Ascending aorta (tissue), 2 donors: ENCODE measurements at places on chromosomes 2 and 18.
A peak's percentile ranks its signal among the peaks of the same experiment; 100 is the strongest.

DNA sequence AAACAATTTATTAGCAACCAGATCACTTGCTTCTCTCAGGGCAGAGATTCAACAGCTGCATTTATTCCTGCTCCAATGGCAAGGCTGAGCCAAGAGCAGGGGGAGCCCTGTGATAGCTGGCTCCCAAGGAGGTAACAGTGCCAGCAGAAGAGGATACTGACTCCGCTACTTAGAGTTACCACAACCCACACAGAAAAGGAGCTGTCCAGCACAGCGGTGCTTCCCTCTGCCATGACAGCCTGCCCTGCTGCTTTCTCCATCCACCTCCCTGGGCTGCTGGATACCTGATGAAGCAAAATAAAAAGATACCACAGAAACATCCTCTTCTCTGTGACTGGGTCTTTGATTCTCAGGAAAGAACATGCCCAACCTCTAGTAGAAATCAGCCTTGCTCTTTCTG is 467.2 kb downstream of the LRRTM4 start:
- no peaks in the 10 kb centered on the region for H3K27me3 ChIP-seq
- H3K27ac ChIP-seq = no peak overlapping the region
- no peaks in the 10 kb centered on the region for H3K4me1 ChIP-seq
- DNase-seq = no peak
- no peaks in the 10 kb centered on the region for H3K36me3 ChIP-seq
- H3K4me3 ChIP-seq = no peak overlapping the region

- no peak overlapping the region for H3K4me3 ChIP-seq
- no peaks in the 10 kb centered on the region for H3K27me3 ChIP-seq
- no peaks in the 10 kb centered on the region for H3K4me1 ChIP-seq
- no peak overlapping the region for H3K27ac ChIP-seq
- DNase-seq = no peak
These were observed 54.0 kb downstream of the SCG2 start for GRCh38 chr2:223548194-223548593.

GRCh38 chr2:62352031-62352430 is 154.0 kb downstream of the TMEM17 start:
- no peak for DNase-seq
- no peaks in the 10 kb centered on the region for H3K36me3 ChIP-seq
- H3K27ac ChIP-seq = no peak overlapping the region
- H3K4me3 ChIP-seq = no peak overlapping the region
- no peaks in the 10 kb centered on the region for H3K27me3 ChIP-seq

DNA sequence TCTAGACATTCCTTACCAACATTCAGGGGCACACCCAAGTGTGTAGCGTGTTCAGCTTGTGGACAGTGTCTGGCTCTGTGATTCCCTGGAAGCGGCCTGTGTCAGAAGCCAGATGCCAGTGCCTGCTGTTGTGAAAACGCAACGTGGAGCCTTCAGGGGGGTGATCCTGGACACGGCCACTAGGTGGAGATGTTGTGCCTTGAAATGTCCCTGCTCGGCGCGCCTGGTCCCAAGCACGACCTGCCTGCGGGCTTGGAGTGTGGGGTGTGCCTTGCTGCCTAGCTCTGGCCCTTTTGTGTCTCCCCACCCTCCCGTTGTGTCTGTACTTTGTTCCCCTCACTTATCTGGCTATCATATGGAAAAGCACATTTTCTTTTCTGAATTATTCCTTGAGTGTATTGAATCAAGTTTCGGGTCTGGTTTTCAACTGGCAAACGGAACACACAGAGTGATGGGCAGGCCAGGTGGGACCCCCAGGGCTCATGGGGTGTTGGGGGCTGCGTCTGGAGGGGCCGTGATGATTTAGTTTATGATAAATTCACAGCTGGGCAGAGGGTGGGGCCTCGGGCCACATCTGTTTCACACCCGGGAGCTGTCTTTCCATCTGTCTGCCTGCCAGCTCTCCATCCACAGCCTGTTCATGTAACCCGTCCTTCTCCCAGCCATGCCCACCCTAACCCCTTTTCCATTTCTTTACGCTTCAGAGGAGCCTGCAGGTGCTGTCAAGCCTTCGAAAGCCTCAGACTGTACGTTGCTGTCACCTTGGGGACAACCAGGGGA is 95.5 kb downstream of the DYSF start:
- H3K27ac ChIP-seq = no peak overlapping the region
- no peaks in the 10 kb centered on the region for H3K27me3 ChIP-seq
- DNase-seq = peak; percentile 86
- H3K36me3 ChIP-seq = no peaks in the 10 kb centered on the region

- no peaks in the 10 kb centered on the region for H3K4me1 ChIP-seq
- H3K27ac ChIP-seq = no peak overlapping the region
- no peak overlapping the region for H3K4me3 ChIP-seq
- no peaks in the 10 kb centered on the region for H3K36me3 ChIP-seq
These were observed 550.4 kb downstream of the ARHGAP15 start for GRCh38 chr2:143679617-143680016.

DNA sequence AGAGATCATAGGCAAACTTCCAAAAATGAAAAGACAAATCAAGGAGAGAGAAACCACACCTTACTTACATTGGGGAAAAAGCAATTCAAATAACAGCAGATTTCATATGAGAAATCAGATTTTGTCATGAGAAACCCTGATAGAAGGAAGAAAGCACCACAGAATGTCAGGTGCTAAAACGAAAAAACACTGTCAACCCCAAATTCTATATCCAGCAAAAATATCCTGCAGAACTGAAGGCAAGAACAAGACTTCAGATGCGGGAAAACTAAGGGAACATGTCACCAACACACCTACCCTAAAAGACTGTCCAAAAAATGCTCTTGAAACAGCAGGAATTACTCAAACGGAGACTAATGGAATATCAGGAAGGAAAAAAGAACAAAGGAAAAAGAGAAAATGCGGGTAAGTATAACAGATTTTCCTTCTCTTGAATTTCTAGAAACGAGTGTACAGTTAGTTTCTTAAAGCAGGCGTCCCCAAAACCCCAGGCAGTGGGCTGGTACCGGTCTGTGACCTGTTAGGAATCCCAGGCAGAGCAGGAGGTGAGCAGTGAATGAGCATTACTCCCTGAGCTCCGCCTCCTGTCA is 7.3 kb upstream of the ID2 start:
- H3K27ac ChIP-seq = no peak overlapping the region
- H3K36me3 ChIP-seq = no peaks in the 10 kb centered on the region
- no peak for DNase-seq
- no peaks in the 10 kb centered on the region for H3K27me3 ChIP-seq

DNA sequence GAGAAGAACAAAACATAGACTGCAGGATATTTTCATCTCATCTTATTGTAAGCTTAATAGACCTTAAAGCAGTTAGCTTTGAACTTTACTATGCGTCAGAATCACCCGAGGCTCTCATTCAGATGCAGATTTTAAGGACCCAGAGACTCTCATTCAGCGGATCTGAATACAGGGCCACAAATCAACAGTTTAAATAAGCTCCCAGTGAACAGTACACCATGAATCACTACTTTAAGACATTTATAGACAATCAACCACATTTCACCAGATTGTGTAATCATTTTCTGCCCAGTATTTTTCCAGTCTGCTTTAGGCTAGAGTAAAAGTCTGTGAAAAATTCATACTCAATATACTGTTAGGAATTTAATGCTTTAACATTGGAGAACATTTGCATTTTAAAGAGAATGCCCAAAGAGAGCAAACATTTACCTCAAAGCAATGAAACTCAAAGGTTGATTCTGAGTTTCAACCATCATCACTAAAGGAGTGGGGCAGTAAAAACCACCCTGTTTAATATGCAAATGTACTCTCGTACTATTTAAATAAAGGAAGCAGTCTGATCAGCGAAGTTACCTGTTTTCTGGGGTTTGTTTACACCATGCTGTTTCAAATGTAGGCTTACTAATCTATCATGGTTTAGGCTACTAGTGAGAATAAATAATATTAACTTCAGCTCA is 11.0 kb upstream of the ALPK2 start:
- no peak overlapping the region for H3K27ac ChIP-seq
- no peaks in the 10 kb centered on the region for H3K27me3 ChIP-seq
- no peak for DNase-seq
- H3K36me3 ChIP-seq = no peaks in the 10 kb centered on the region
- no peak overlapping the region for H3K4me3 ChIP-seq

- H3K36me3 ChIP-seq = no peaks in the 10 kb centered on the region
- H3K4me1 ChIP-seq = no peaks in the 10 kb centered on the region
- no peak for DNase-seq
- no peak overlapping the region for H3K27ac ChIP-seq
- no peaks in the 10 kb centered on the region for H3K27me3 ChIP-seq
These were observed 76.1 kb downstream of the SMIM21 start for GRCh38 chr18:75351409-75351808.

DNA sequence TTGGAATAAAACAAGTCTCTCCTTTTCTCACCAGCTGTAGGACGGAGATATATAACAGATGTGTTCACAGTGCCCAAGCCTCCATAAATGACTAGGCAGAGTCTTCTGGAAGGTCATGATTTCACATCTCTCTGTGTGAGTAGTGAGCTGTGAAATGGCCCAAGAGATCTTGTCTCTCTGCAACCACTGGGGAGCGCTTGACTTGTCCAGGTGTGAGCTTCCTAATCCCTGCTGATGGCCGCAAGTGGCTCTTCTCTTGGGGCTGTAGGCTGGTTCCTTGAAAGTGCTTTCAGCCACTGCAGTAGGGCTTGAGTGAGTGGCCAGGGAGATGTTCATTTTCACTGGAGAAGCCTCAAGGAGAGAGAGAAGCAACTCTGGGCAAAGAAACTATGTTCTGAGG is 38.1 kb upstream of the OTOS start:
- H3K36me3 ChIP-seq = no peaks in the 10 kb centered on the region
- no peaks in the 10 kb centered on the region for H3K4me1 ChIP-seq
- no peak overlapping the region for H3K27ac ChIP-seq
- no peaks in the 10 kb centered on the region for H3K27me3 ChIP-seq

- H3K4me3 ChIP-seq = no peak overlapping the region
- H3K36me3 ChIP-seq = no peaks in the 10 kb centered on the region
- no peak overlapping the region for H3K27ac ChIP-seq
- H3K4me1 ChIP-seq = no peaks in the 10 kb centered on the region
- DNase-seq = no peak
These were observed 7.5 kb downstream of the SLC39A10 start for GRCh38 chr2:195664528-195664927.

GRCh38 chr18:72206814-72207213 is 337.3 kb downstream of the CBLN2 start:
- H3K27ac ChIP-seq = no peak overlapping the region
- no peaks in the 10 kb centered on the region for H3K27me3 ChIP-seq
- H3K36me3 ChIP-seq = no peaks in the 10 kb centered on the region
- H3K4me1 ChIP-seq = no peaks in the 10 kb centered on the region

- H3K4me3 ChIP-seq = no peak overlapping the region
- H3K36me3 ChIP-seq = no peaks in the 10 kb centered on the region
- H3K4me1 ChIP-seq = no peaks in the 10 kb centered on the region
- H3K27ac ChIP-seq = no peak overlapping the region
- H3K27me3 ChIP-seq = no peaks in the 10 kb centered on the region
These were observed 24.9 kb upstream of the PDCL3 start for GRCh38 chr2:100537918-100538317.

DNA sequence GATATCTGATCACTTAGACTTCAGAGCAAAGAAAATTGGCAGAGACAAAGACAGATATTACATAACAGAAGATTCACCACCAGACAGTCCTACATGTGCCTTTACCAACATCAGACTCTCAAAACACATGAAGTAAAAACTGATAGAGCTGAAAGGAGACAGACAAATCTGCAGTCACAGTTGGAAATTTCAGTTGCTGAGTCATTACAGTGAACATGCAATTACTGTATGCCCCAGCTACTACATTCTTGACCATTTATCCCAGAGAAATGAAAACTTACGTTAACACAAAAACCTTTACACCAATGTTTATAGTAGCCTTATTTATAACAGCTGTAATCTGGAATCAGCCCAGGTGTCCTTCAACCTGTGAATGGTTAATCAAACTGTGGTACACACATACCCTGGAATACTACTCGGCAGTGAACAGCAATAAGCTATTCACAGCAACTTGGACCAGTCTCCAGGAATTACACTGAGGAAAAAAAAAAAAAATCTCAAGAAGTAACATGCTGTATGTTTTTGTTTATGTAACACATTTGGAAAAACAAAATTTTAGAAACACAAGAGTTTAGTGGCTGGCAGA is 7.5 kb upstream of the SCLY start:
- no peak for DNase-seq
- no peaks in the 10 kb centered on the region for H3K36me3 ChIP-seq
- no peak overlapping the region for H3K4me3 ChIP-seq
- no peaks in the 10 kb centered on the region for H3K27me3 ChIP-seq
- no peaks in the 10 kb centered on the region for H3K4me1 ChIP-seq
- no peak overlapping the region for H3K27ac ChIP-seq

DNA sequence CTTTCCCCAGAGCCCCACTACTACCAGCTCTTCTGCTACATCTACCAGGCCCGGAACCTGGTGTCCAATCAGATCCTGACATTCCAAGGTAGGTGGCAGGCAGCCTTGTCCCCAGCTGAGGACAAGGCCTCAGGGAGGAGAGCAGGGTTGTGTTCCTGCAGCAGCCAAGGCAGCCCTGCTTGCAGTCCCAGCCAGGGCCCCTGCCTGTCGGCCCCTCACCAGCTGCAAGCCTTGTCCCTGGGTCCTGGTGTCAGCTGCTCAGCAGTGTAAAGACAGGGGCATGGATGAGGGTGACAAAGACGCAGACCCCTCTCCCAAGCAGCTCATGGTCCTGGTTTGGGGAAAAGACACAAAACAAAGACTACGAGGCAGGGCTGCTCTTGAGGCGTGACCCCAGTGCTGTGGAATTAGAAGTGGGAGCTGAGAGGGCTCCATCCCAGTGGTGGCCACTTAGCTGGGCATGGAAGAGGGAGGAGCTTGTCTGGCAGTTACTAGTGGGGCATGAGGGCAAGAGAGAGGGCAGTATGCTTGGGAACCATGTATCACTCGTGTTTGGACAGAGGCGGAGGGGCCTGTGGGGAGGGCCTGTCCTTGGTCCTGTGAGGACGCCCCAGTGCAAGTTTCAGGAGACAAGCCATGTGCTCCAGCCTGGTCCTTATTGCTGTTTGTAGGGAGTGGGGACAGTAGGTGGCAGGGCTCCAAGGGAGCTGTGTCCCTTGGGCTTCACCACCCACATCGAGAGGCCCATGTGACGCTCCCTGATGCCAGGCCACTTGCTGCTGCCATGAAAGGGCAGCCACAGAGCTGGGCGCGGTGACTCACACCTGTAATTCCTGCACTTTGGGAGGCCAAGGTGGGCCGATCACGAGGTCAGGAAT is 47.5 kb downstream of the LMAN2L start:
- H3K27me3 ChIP-seq = no peaks in the 10 kb centered on the region
- no peak overlapping the region for H3K4me3 ChIP-seq
- no peak overlapping the region for H3K27ac ChIP-seq

DNA sequence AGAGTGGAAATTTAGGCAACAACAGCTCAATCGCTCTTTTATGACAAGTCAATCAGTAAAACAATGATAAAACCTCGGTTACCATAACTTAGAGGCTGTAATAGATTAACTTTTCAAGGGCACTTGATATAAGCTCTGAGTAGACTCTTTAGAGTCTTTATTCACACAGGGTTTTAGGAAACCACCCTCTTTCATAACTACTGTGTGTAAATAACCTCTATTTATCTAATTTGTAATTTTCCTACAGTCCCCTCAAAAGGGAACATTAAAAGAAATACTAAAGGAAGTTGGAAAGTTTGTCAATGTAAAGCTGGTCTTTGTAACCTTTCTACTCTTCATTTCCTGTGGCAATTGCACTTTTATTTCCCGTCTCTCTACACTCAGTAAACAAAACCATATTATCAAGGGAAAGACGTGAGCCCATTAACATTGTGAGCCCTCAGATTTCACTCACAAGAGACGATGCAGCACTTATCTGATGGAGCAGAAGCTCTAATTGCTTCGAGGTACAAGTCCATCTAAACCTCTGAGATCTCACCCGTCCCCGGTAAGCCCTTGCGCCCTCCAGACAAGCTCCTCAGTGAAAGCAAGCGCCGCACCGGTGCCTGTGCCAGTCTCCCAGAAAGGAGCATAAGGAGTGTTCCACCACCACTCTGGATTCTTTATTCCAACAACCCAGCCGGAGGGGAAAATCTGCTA is 1.1 kb upstream of the HOXD1 start:
- DNase-seq = no peak
- H3K4me3 ChIP-seq = peak overlapping the region; percentile 79
- H3K4me1 ChIP-seq = peaks cover 12% of the 10 kb centered on the region
- no peak overlapping the region for H3K27ac ChIP-seq
